ENCODE measurements at places on chromosomes 13 and 19.

DNA sequence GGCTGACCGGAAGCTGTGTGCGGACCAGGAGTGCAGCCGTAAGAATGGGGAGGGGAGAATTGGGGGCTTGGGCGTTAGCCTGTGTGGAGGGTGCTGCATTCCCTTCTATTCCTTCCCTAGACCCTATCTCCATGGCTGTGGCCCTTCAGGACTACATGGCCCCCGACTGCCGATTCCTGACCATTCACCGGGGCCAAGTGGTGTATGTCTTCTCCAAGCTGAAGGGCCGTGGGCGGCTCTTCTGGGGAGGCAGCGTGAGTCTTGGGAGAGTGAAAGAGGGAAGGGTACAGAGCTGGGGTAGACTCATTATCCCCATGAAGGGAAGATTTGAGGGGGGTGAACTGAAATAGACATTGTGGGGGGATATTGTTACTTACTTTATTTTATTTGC is 306 bp downstream of the MIA start:
- no peak for DNase-seq

DNA sequence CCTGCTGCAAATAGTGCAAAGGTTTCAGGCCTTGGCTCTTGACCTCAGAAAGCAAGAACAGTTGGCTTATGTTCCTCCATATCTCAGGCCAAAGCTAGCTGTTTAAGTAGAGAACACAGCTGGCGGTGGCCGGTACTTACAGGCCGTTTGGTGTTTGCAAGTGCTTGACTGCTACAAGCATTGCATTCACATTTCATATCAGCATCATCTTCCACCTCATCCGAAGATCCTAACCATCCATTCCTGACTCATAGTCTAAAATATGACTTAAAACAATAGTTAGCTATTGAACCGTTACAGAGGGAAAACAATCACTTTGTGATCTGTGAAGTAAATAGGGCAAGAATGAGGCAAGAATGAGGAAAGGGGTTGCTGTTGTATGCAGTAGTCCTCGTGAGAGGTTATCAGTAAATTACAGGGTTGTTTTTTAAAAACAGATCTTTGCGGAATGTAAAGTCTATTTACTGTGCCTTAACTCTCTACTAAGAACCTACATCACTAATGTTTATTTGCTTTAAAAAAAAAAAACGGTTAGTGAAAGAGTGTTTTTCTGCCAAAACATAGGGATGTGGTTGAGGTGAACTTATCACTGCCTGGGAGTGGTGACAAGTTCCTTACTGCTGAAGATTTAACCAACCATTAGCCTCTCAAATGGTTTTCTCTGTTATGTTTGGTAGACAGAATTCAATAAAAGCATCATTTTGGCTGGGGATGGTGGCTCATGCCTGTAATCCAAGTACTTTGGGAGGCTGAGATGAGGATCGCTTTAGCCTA is 21.6 kb upstream of the WDR88 start:
- no peak for DNase-seq

DNA sequence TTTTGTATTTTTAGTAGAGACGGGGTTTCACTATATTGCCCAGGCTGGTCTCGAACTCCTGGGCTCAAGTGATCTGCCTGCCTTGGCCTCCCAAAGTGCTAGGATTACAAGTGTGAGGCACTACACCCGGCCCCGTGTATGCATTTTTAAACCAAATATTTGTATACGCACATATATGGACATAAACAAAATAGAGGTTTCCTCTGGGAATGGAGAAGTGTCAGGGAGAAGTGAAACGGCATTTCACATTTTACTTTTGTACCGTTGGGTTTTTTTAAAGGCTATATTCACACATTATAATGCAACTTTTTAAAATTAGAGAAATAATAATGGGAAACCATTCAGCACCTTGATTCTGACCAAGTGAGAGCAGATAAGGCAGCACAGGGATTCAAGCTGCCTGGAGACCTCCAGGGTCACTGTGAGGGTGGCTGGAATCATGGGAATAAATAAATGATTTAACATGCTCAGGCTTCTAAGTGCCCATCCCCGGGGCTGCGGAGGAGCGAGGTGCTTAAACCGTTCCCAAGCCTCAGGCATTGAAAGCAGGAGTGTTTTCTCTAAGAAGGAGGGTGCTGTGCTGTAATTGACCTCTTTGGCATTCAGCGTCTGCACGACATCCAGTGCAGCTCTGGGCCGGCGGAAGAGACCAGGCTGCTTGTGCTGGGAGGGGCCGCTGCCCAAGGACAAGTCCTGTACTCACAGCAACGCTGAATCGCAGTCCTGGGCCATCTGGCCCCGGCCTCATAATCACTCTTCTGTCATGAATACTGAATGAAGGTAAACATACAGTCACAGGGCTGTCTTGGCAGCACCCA is 24.7 kb downstream of the GPR42 start:
- DNase-seq = no peak

- no peak for DNase-seq
Observed at GRCh38 chr13:27283906-27284493, 13.4 kb downstream of the RASL11A start.

- DNase-seq = no peak
Observed at GRCh38 chr13:82216165-82216564, 1666.1 kb downstream of the SLITRK1 start.

GRCh38 chr19:14349426-14349825 is 31.8 kb upstream of the ADGRE5 start:
- DNase-seq = no peak

- no peak for DNase-seq
Observed at GRCh38 chr19:29187676-29188075, 25.3 kb downstream of the UQCRFS1 start.

GRCh38 chr13:102667023-102667422 is 27.8 kb downstream of the METTL21C start:
- no peak for DNase-seq

- no peak for DNase-seq
Observed at GRCh38 chr19:13622766-13623715, 116.8 kb upstream of the CACNA1A start.

- DNase-seq = no peak
Observed at GRCh38 chr13:43749503-43749902, 37.3 kb downstream of the ENOX1 start.

DNA sequence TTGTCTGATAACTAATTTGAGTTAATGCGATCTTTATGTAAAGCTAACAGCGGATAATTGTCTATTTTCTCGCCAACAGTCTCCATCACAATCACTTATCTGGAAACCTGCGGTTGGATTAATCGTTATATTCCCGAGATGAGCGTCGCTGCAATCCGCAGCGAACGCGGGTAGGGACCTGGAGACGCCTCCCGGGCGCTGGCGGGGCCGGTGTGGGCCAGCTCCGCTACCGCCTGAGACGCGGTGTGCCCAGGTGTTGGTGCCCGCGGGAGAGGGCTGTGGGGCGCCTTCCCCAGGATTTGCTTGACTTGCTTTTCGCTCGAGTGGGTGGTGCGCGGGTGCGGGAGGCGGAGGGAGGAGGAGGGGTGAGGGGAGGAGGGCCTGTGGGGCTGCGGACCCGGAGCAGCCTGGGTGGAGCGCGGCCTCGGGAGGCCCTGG is 38.3 kb downstream of the SOX1 start:
- DNase-seq = no peak

DNA sequence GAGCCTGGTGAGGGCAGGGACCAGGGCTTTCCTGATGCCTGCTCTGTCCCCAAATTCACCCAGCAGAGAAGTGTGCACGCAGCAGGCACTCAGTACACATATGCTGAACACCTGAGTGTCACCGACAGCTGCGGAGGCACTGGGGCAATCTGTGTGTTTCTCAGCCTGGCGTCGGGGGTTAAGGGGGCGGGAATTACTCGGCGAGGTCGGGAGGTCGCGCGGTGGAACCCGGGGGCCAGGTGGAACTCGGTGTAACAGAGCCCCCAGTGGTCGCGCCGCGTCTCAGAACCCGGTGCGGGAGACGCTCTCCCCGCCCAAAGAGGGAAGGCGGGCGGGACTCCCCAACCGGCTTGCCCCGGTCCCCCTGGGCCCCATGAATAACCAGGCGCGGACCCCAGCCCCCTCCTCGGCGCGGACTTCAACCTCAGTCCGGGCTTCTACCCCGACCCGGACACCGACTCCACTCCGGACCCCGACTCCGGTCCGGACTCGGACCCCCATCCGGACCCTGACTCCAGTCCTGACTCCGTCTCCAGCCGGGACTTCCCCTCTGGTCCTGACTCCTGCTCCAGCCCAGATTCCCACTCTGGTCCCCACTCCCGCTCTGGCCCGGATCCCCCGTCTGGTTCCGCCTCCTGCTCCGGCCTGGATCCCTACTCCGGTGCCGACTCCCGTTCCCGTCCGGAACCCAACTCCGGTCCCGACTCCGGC is at the start of gene SELENOV:
Gene SELENOV (plus strand): TSS at position 300 of the 711 bp plus-strand sequence. CDS start 74 bp downstream, at position 374.
- no peak for DNase-seq

DNA sequence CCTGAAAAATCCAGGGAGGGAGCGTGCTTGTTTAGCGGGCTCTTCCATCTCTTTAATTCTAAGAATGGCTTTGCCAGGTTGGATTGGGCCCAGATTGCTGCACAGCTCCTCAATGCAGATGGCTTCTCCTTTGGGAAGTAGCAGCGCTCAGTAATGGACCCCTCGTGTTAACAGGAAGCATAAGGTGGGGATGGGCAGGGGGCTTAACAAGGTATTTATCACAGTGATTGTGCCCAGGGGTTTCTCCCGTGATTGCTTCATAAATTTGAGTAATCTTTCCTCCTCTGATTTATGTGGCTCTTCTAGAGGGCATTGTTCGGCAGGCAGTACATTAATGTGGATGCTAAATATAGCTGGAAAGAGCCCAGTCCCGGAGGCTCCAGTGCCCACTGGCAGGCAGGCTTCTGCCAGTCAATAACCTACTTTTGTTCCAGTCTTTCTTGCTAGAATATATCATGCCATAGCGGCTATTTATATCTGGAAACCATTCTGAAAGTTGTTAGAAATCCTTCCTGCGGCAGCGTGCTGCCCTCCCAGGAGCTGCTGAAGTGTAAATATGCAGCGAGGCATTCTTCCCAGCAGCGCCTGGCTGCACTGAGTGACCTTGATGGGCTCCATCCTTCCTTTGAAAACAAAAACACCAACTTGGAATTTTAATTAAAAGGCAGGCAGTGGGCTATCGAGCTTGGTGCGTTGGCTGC is 65.0 kb downstream of the FGF9 start:
- no peak for DNase-seq

- DNase-seq = no peak
Observed at GRCh38 chr13:100154842-100155416, 66.0 kb downstream of the PCCA start.

- DNase-seq = no peak
Observed at GRCh38 chr13:94209117-94209516, 270.4 kb downstream of the DCT start.

DNA sequence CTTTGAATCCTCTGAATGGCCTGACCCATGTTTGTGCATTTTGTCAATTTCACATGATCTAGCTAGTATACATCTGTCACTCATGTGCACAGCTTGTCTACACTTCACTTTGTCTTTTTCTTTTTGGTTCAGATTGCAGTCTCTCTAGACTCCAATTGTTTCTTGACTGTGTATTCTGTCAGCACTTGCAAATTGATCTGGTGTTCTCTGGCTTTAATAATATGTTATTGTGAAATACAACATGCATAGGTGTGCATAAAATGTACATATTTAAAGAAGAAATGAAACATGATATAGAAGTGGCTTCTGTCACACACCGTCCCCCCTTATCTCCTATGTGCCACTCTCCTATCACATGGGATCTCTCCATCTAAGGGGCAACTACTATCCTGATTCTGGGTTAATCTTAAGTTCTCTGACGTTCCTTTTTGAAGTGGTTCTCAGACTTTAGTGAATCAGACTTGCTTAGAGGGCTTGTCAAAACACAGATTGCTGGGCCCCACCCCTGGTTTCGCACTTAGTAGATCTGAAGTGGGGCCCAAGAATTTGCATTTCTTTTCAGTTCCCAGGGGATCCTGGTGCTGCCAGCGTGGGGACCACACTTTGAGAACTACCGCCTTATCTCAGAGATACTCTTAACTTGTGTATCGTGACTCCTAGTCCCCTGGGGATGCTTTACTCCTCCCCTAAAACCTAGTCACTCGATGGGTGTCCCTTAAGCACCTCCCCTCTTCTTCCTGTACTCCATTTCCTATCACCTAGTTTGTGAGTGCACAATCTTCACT is 5.8 kb downstream of the KRTDAP start:
- DNase-seq = no peak

DNA sequence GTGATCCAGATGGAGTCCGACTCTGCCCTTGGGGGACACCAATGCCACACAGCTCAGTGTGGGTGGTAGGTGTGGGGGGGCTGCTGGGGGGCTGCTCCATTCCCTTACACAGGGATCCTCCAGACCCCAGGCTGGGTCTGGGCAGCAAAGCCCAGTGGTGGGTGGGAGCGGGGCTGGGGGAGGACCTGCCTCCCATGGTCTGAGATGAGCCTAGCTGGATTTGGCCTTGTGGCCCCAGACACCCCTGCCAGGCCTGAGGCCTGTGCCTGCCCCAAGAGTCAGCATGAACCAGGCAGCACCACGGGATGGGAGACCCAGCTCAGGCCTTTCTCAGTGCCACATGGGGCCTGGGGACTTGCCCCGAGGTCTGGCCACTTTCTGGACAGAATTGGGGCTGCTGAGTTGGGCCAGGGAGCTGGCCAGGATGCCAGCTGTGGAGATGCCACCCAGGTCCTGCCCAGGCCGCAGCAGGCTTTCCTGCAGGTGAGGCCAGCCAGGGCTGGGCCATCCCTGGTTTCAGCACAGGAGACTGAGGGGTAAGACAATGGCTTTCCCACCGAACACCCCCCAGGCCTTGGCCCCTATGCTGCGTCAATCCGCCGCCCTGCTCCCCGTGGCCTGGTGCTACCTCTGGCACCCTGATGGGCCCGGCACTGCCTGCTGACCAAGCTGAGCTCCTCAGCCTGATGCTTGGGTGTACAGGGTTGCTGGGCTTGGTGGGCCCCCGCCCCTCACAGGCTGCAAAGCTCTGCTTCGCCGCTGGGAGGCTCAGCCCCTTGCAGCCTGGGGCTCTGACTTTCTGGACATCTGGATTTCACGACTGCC is 24.2 kb downstream of the CEBPG start:
- no peak for DNase-seq

DNA sequence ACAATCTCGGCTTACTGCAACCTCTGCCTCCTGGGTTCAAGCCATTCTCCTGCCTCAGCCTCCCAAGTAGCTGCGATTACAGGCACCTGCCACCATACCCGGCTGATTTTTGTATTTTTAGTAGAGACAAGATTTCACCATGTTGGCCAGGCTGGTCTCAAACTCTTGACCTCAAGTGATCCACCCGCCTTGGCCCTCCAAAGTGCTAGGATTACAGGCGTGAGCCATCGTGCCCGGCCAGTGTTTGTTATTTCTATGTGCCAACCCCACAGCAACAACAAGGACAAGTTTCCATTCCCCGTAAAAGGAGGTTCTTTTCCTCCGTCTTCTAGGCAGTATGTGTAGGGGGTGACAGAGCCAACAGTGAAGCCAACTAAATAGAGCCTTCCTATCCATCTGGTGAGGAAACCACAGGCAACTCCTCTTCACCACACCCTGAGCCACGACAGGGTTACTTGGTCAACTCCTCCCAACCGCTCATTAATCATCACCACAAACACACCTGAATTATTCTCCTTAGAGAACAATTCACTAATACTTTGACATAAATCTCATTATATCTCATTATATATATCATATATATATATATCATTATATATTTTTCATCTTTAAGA is 25.5 kb downstream of the FOXO1 start:
- DNase-seq = no peak

- DNase-seq = no peak
Observed at GRCh38 chr13:112846411-112847115, 122.5 kb upstream of the MCF2L start.
